Activated CD4-positive, CD25-positive, alpha-beta regulatory T cell treated with anti-CD3 and anti-CD28 coated beads, Interleukin-2, amount 50 U/mL, for 72 hours (primary cell): ENCODE measurements at places on chromosomes 4 and X.

GRCh38 chr4:108774809-108775530, 12.1 kb upstream of the ETNPPL start:
- DNase-seq, result no peak

- DNase-seq, result no peak
Observed at GRCh38 chr4:6986072-6986780, 56.9 kb upstream of the TADA2B start.

GRCh38 chr4:167100120-167100519, 134.2 kb downstream of the SPOCK3 start:
- DNase-seq, result no peak

DNA sequence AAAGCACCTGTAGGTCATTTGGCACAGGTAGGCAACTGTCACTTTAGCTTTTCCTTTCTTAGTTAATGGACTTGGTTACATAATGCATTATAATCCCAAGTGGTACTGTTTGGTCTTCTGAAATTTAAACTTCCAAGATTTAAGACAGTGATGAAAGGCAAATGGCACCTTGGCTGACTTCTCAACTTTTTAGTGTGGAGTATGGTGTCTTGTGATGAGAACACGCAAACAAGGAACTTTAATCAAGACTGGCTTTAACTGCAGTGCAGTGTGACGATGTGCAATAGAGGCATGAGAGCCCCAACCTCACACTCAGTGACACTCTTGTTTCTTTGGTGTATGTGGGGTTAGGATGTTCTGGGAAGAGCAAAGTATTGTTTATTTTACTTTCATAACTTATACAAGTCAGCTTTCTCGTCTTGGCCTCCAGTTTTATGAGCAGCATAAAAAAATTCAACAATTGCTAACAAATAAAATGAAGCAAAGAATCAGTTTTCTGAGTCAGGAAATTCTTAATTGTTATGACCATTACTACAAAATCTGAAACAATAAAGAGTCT, 171.9 kb downstream of the MAD2L1 start:
- no peak for DNase-seq
